ENCODE measurements at places on chromosomes 7 and 10. TPM values are rescaled to one million over a fixed set of nuclear protein-coding genes. Genes with fewer than 3 reads are reported as not detected.

KIF11 gene
- total RNA-seq: 0.65 TPM

ZNF518A gene
- total RNA-seq: 25.0 TPM

- DNase-seq: no peak
Observed at GRCh38 chr10:77906951-77907421, 19.6 kb downstream of the DLG5 start.

GRCh38 chr10:86960863-86961434 lies 2.5 kb downstream of the SNCG start:
- peak; percentile 73 for DNase-seq

DNA sequence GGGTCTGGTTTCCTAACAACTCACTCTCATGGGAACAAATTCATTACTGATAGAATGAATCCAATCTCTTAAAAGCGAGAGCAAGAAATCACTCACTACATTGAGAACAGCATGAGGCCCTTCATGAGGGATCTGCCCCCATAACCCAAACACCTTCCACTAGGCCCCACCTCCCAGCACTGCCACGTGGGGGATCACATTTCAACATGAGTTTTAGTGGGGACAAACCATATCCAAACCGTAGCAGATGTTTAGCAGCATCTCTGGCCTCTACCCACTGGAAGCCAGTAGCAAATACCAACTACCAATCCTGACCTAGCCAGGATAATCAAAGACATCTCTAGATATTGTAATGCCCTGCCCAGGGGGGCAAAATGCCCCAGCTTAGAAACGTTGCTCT lies 243.9 kb downstream of the ARHGAP21 start:
- no peak for DNase-seq

- DNase-seq: no peak
Observed at GRCh38 chr7:97959046-97959445, 30.9 kb downstream of the OCM2 start.

GRCh38 chr10:3010816-3011460 lies 56.4 kb upstream of the PFKP start:
- DNase-seq: no peak

GRCh38 chr10:118871244-118871865 lies 116.6 kb upstream of the CACUL1 start:
- DNase-seq: no peak

DNA sequence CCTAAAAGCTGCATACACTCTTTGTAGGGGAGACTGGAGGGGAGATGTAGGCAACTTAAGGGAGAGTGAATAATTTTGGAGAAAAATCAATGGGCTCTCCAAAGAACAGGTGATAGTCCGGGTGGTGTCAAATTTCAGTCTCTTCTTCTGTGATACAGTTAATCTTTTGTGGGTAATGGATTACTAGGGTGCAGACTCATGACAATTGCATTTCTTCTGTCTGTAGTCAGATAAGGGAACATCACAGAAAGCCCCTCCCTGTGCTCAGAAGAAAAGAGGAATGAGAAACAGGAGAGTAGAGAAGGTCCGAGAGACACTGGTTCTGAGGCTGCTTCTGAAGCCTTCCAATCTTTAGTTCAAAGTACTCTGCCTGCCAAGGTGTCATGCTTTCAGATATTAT lies 1140.7 kb upstream of the LRRN3 start:
- no peak for DNase-seq

DNA sequence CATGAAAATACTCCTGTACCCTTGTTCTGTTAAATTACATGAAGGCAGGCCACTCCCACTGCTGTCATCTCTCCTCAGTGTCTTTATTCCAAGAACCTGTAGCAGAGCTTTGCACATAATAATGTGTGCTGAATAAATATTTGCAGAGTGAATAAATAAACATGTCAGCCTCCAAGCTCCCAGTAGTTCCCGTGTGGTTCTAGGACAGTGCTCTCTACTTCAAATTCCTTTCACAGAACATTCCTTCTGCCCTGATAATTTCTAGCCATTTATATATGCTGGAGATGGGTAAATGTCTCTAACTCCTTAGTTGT lies 20.3 kb upstream of the HYAL4 start:
- no peak for DNase-seq

- DNase-seq: no peak
Observed at GRCh38 chr10:76717141-76717540, 920.5 kb downstream of the KCNMA1 start.

DNA sequence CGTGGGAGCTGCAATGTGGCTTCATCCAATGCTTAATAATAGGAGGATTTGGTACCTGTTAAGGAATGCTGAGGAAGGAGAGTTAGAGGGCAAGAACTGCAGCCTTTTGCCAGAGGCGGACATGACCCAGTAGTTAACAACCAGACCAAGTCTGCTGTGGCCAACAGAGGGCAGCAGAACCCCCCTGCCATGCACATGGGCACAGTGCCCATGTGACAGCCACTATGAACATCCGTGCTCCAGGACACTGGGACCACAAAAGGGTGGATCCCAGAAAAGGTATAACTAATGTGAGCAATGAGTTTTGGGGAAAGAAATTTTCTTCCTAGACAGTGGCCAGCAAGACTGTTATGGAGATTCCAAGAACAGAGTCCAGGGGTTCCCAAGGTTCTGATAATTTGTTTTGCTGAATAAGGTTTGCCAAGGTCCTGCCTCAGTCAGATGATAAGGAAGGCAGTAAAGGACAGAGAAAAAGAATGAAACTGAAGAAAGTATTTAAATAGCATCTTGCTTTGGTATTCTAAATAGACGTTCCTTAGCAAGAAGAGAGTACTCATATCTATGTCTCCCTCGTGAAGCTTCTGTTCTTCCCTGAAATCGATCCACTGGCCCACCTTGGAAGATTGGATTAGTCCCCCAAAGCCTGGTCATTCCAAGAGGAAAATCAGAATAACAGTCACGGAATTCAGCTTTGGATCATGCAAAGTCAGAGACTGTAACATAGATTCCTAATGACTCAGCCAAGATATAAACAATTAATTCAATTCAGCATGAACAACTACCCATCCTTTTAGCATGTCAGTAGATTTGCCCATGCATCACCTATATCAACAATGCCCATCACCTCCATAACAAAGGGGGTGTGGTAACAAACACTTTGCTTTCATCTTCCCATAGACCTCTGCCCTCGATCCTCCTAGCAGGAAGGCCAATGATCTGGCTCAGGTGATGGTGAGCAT lies 56.0 kb downstream of the LGI1 start:
- DNase-seq: peak; percentile 69

DNA sequence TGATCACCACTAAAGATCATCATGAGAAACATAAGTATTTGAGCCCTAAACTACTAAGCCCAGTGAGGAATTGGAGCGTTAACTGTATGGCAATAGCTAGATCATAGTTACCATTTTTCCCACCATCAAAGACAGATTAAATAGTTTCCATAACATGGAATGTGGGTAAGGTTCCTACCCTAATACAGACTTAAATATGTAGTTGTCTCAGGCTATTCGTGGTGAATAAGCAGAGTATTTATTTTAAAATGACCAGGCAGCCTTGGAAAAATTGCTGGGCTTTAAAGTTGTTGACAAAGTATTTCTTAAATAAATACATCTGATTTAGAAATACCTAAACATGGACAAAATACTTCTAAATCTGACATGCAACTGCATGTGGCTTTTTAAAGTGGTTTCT lies 106.8 kb downstream of the NT5C2 start:
- DNase-seq: no peak

All from aorta (tissue), 5 donors.